ENCODE measurements at places on chromosomes 5 and 9. TPM values are rescaled to one million over a fixed set of nuclear protein-coding genes. Genes with fewer than 3 reads are reported as not detected.

The CWC27 gene
- total RNA-seq, result 18.5 TPM

The BARX1 gene
- not detected for total RNA-seq

The TMC1 gene
- total RNA-seq, result 2.1 TPM

The TIMD4 gene
- total RNA-seq, result not detected

The NPM1 gene
- total RNA-seq, result 1,513 TPM

The FOXD1 gene
- total RNA-seq, result 0.09 TPM

The SPATA31D4 gene
- not detected for total RNA-seq

The PRSS3 gene
- total RNA-seq, result 16.2 TPM

The MEIKIN gene
- not detected for total RNA-seq

The LECT2 gene
- not detected for total RNA-seq

The SPINK13 gene
- not detected for total RNA-seq

The C9orf153 gene
- total RNA-seq, result 0.09 TPM

The IL3 gene
- not detected for total RNA-seq

The ESM1 gene
- 214 TPM for total RNA-seq

The TMEM232 gene
- total RNA-seq, result 0.75 TPM

The CATSPER3 gene
- total RNA-seq, result 0.19 TPM

The IFNA4 gene
- total RNA-seq, result not detected

The SLCO6A1 gene
- not detected for total RNA-seq

The PLAC8L1 gene
- 0.38 TPM for total RNA-seq

The MSMP gene
- total RNA-seq, result 6.5 TPM

The PCDHA1 gene
- not detected for total RNA-seq

The PFN3 gene
- total RNA-seq, result not detected

The SLC30A5 gene
- total RNA-seq, result 71.8 TPM

The OR1J2 gene
- total RNA-seq, result not detected

The GHR gene
- 0.66 TPM for total RNA-seq

The TXN gene
- 236 TPM for total RNA-seq

The HTR4 gene
- not detected for total RNA-seq

The OBP2B gene
- not detected for total RNA-seq

The IFNA13 gene
- not detected for total RNA-seq

The TEK gene
- total RNA-seq, result 91.3 TPM

The JMY gene
- total RNA-seq, result 7.1 TPM

The TAS2R1 gene
- total RNA-seq, result not detected

The KIF24 gene
- 2.4 TPM for total RNA-seq

The ACTBL2 gene
- total RNA-seq, result 0.28 TPM

The PIP5K1B gene
- under 0.01 TPM for total RNA-seq

The DOCK8 gene
- total RNA-seq, result 0.36 TPM

The STPG3 gene
- not detected for total RNA-seq

The REXO4 gene
- 23.5 TPM for total RNA-seq

The LMNB1 gene
- 50.4 TPM for total RNA-seq

The CER1 gene
- not detected for total RNA-seq

The RMRP gene
- total RNA-seq, result 34,663 TPM

The FST gene
- 17.3 TPM for total RNA-seq

The FRMD3 gene
- 14.8 TPM for total RNA-seq

The CDX1 gene
- not detected for total RNA-seq

The DBH gene
- total RNA-seq, result not detected

The DNAJA1 gene
- total RNA-seq, result 164 TPM

The CHD1 gene
- total RNA-seq, result 69.0 TPM

The FOXD4 gene
- total RNA-seq, result 0.09 TPM

The ELAVL2 gene
- 0.09 TPM for total RNA-seq

The RORB gene
- total RNA-seq, result under 0.01 TPM

The NFIB gene
- total RNA-seq, result 74.6 TPM

The SARDH gene
- 0.27 TPM for total RNA-seq

The TSSK1B gene
- 0.09 TPM for total RNA-seq

The PCDHGA1 gene
- total RNA-seq, result 0.36 TPM

The PCDHGA2 gene
- total RNA-seq, result 0.90 TPM
